Cortex of kidney (tissue), 1 donor: ENCODE measurements at places on chromosomes 13 and 19.

DNA sequence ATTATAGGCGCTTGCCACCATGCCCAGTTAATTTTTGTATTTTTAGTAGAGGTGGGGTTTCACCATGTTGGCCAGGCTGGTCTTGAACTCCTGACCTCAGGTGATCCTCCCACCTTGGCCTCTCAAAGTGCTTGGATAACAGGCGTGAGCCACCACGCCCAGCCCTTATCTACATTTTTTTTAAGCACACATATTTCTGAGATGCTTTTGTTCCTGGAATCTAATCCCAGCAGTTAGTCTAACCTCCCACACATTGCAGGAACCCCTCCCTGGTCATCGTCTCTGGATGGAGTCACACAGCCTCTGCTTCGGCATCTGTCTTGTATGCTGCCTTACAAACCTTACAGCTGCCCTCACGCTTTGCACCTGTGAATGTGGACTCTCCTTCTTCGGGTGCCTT is 15.1 kb upstream of the KATNAL1 start:
- DNase-seq: no peak

- no peak for DNase-seq
Measured at GRCh38 chr19:3642987-3643673, 16.5 kb upstream of the CACTIN start.

DNA sequence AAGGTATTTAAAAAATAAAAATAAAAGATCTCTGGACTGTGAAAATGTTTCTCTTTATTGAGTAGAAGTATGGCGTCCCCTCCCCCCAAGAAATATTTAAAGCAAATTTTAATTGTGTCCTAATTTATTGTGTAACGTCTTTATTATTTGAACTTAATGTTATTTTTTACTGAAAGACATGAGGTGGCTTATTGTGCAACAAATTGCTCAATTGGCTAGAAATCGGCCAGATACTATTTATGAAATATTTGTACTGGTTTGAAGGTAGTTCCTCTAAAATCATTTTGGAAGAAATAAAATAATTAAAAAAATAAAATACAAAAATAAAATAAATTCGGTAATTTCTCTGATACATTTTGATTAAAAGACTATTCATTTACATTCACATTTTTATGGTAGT is 162.3 kb downstream of the DACH1 start:
- no peak for DNase-seq

- DNase-seq: no peak
Measured at GRCh38 chr13:97120346-97120745, 101.8 kb upstream of the MBNL2 start.

DNA sequence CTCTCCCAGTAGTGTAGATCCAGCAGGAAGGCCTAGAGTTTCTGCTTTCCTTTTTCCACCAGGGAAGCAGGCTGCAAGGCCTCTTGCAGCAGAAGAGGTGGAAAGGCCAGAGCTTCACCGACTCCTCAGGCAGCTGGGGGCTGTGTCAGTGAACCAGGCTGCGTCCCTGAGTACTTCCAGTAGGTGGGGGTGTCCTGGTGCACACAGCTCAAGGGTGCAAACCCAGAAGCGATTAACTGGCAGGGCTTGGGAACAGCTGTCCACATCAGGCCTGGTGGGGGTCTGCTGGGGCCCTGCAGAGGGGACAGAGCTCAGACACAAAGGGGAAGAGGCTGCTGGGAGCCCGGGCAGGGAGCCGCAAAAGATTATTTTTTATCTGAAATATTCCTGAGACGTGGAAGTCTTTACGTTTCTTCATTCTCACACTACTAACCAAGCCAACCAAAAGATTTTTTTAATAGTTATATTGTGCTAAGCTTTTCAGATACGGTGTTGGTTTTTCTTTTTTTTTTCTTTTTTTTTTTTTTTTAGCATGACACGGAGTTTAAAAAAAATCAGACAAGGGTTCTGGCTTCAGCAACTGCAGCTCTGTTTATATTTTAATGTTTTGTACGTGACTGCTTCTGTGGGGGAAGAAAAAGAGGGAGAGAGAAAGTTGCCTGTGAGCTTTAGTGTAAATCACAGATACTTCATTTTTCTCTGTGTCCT is 11.0 kb downstream of the TSHZ3 start:
- no peak for DNase-seq
